ENCODE measurements at places on chromosomes 4 and X.

DNA sequence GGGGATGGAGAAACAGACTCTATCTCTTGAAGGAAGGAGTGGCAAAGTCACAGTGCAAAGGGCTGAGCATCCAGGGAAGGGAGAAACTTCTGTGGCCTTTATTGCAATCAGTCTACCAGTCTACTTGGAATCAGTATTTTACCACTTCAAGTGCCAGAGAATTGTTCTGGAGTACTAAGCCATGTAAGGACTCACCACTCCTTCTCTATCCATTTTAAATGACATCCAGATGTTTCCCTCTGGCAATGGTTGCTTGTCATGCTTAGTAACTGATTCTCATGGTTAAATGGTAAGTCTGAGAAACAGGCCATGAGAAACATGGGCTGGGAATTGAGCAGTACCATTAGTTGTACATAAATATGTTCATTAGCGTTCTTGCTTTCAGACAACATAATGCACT, 21.1 kb upstream of the SMIM10 start:
- no peak for DNase-seq

GRCh38 chr4:166777760-166778159, 456.5 kb downstream of the SPOCK3 start:
- DNase-seq: no peak

DNA sequence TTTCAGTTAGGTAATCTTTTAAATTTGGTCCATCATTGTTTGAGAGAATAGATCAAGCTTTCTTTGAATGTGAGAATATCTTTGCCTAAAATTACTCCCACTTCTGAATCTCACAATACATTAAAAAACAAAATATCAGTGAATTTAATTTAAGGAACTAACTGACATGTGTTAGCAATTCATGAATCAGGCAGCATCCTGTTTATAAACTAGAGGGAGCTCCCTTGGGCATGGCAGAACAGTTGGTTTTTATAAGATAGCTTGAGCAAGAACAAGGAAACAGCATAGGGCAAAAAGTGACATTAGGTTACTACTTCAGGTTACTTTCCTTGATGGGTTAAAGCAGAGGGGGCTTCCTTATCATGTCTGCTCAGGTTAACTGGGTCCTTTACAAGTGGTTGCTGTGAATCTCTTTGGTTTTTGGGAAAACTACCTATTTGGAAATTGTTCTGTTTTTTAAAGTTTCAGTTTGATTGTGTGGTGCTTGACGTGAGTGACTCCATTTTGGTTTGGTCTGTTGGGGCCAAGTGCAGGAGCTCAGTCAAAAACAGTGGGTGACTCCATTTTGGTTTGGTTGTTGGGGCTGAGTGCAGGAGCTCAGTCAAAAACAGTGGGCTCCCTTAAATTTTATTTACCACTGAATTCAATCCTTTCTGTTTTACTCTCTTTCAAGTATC, 68.0 kb downstream of the PPEF2 start:
- no peak for DNase-seq

DNA sequence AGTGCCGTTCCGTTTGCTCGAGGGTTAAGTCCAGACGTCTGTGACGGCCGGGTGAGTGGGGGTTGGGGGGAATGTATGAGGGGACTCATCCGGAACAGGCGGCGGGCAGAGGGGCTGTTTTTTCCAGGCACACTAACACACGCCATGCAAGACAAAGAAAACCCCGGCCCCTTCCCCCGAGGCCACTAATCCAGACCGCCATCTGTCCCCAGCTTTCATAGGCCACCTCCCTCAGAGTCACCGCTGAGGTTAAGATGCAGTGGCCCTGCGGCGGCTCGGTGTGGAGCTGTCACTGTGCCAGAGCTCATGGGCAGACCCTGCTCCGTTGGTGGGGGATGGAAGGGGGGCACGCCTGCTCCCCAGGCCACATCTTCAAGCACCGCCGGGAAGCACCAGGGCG, 34.1 kb downstream of the SORCS2 start:
- no peak for DNase-seq

DNA sequence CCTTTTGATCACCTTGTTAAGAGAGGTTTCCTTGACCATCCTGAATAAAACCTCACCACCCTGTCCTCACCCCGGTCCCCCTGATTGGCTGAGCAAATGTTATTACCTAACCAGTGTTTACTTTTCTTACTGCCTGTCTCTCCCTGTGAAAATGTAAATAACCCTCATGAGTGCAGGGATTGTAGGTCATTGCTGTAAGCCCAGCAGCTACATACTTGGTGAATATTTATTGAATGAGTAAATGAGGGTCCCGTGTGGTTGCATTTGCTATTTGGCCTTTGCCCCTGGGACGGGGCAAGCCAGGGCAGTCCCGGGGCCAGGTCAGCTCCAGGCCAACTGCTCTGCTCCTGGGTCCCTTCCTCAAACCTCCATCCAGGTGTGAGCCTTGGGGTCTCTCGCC, 55.5 kb upstream of the CLCN4 start:
- DNase-seq: no peak

- no peak for DNase-seq
Observed at GRCh38 chr4:172813359-172813923, 355.2 kb upstream of the GALNT7 start.

- no peak for DNase-seq
Observed at GRCh38 chrX:127038065-127038464, 218.5 kb downstream of the PRR32 start.

- DNase-seq: no peak
Observed at GRCh38 chr4:67725132-67725531, 24.2 kb upstream of the UBA6 start.

DNA sequence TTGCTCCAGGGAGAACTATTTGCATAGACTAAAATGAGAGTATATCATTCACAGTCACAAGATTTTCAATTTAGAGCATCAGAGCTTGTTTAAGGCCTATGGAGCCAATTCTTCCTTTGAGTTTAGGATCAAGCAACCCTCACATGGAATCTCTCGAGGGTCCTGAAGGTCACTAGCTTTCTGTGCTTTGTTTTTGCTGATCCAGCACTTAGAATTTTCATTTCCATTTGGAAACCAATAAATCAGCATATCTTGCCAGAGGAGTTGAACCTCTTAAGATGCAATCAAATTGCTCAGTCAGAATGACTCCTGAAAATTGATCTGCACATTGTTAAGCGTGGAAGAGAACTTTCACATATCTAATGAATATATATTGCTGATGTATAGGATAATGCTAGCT, 1039.6 kb downstream of the PDHA2 start:
- DNase-seq: no peak

DNA sequence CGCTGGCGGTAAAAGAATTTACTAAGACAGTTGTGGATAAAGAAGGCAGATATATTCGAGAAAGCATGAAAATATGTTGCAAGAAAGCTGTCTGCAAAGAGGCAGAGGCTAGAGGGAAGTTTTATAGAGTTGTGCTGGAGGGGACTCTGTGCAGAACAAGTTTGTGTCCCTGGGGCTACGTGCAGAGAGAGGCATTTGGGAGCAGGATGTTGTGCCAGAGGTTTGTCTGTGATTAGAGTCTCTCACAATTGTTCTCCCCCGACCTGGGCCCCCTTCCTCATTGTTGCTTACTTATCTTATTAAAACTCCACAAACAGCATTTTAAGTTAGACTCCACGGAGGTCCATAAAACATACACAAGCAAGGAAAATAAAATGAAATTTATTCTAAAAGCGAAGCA, 831.3 kb downstream of the NLGN4X start:
- no peak for DNase-seq

- no peak for DNase-seq
Observed at GRCh38 chr4:25513814-25514213, 136.8 kb downstream of the ANAPC4 start.

DNA sequence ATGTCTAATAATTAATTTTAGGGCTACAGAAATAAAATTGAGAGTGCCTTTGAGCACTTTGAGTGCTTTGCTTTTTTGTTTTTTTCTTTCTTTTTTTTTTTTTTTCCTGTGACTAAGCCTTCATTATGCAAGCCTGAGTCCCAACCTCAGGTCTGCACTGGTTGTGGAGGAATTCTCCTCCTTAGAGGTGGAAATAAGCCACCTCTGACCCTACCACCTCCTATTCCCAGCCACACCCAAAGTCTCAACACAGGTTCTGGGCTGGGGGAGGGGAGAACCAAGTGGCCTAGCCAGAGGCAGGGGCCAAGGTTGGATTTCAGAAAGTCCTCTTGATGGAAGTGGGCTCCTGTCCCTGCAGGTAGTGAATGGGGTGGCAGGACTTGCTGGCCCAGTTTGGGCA, 180.2 kb downstream of the ARAP2 start:
- no peak for DNase-seq

- DNase-seq: no peak
Observed at GRCh38 chr4:146975527-146975926, 29.9 kb upstream of the TTC29 start.

DNA sequence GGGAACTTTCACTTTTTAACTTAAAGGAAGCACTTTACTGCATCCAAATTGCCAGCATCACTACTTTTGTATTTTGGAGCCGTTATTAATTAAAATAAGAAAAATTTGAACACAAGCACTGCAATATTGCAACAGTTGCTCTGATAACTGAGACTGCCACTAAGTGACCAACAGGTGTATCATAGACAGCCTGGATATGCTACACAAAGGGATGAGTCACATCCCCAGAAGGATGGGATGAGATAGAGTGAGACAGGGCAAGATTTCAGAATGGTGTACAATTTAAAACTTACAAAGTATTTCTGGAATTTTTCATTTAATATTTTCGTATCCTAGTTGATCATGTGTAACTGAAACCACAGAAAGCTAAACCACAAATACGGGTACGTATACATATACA, 204.1 kb downstream of the MAPK10 start:
- no peak for DNase-seq

GRCh38 chrX:133645256-133645655, 230.0 kb upstream of the GPC4 start:
- DNase-seq: no peak

GRCh38 chr4:30605616-30606190, 114.5 kb upstream of the PCDH7 start:
- DNase-seq: no peak

DNA sequence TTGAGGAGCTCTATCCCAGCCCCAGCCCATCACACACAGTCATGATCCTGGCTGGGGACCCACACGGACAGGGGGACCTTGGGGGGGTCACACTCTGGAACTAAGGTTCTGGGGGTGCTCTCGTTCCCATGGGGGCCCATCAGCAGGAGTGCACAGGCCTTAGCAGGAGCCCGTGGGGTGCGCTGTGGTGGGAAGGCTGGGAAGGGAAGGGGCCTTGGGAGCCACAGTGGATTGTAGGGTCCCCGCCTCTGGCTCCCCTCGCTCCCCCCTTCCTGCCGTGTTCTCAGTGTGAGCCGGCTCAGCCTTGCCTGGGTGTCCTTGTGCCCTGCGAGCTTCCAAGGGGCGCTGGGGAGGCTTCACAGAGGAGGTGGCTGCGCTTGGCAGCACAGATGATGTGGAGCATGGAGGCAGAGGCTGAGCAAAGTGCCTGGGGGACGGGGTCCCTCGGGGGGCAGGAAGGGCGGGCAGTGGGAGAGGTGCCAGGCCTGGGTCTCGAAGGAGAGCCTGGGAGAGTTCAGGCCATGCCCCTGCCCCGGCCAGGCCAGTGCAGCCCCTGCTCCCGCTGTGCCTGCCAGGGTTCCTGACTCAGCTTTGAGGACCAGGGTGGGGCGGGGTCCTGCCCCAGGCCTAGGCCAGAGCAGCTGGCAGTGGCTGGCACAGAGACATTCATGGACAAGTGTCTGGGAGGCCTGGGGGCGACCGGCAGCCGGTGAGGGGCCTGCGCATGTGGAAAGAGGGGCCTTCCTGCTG, 5.5 kb upstream of the HGFAC start:
- no peak for DNase-seq

DNA sequence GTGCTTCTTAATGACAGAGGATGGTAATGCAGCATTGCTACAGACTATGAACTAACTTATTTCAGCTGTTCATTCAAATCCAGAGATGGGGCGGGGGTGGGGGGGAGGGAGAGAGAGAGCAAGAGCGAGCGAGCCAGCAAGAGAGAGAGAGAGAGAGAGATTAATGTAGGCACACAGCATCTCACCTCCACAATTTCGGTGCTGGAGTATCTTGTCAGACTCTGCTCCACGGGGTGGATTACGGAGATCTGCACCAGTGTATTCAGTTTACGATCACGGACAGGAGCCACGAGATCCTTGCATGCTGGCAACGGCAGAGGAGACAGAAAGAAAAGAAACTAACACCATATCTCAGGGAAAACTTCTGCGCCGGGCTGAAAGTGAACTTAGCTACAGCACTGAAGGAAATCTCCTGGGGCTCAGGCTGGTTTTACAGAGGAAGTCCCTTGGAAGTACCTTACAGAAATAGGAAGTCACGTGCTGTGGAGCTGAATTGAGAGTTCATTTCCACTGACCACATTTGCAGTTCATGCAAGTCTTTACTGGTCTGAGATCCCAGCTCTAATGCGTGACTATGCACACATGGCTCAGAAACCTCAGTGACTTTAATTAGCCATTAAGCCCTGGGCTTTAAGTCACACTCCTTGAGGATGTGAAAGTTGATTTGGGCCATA, 440.9 kb downstream of the INPP4B start:
- peak; percentile 81 for DNase-seq

GRCh38 chr4:165085946-165086345, 26.7 kb downstream of the TMEM192 start:
- DNase-seq: no peak

Measured in activated CD8-positive, alpha-beta memory T cell treated with anti-CD3 and anti-CD28 coated beads, Interleukin-2, amount 10 ng/mL, durations not matched to agents 7 days and 5 days (primary cell).